ENCODE measurements at places on chromosomes 13 and 19. TPM values are rescaled to one million over a fixed set of nuclear protein-coding genes. Genes with fewer than 3 reads are reported as not detected.

- no peaks in the 10 kb centered on the region for H3K27me3 ChIP-seq
- no peak for DNase-seq
- no peaks in the 10 kb centered on the region for H3K36me3 ChIP-seq
- peaks cover 11% of the 10 kb centered on the region for H3K4me1 ChIP-seq
- H3K27ac ChIP-seq: no peak overlapping the region
- H3K4me3 ChIP-seq: no peak overlapping the region
These were observed 2.3 kb downstream of the SPPL2B start for GRCh38 chr19:2330632-2331284.

ADM5 gene
- 1.9 TPM for total RNA-seq

- no peaks in the 10 kb centered on the region for H3K36me3 ChIP-seq
- H3K27me3 ChIP-seq: no peaks in the 10 kb centered on the region
- no peak overlapping the region for H3K4me3 ChIP-seq
- no peaks in the 10 kb centered on the region for H3K4me1 ChIP-seq
- H3K27ac ChIP-seq: no peak overlapping the region
These were observed 33.9 kb upstream of the CEACAM21 start for GRCh38 chr19:41541990-41542584.

- DNase-seq: no peak
- H3K36me3 ChIP-seq: no peaks in the 10 kb centered on the region
- H3K4me1 ChIP-seq: no peaks in the 10 kb centered on the region
- H3K27ac ChIP-seq: no peak overlapping the region
- no peak overlapping the region for H3K4me3 ChIP-seq
- no peaks in the 10 kb centered on the region for H3K27me3 ChIP-seq
These were observed 147.6 kb upstream of the MIR17HG start for GRCh38 chr13:91199866-91200265.

UBE2L5 gene
- 0.15 TPM for total RNA-seq

- H3K4me1 ChIP-seq: peaks cover 8% of the 10 kb centered on the region
- no peak overlapping the region for H3K27ac ChIP-seq
- H3K4me3 ChIP-seq: no peak overlapping the region
- DNase-seq: no peak
These were observed 2.4 kb upstream of the LYL1 start for GRCh38 chr19:13104848-13105711.

DNA sequence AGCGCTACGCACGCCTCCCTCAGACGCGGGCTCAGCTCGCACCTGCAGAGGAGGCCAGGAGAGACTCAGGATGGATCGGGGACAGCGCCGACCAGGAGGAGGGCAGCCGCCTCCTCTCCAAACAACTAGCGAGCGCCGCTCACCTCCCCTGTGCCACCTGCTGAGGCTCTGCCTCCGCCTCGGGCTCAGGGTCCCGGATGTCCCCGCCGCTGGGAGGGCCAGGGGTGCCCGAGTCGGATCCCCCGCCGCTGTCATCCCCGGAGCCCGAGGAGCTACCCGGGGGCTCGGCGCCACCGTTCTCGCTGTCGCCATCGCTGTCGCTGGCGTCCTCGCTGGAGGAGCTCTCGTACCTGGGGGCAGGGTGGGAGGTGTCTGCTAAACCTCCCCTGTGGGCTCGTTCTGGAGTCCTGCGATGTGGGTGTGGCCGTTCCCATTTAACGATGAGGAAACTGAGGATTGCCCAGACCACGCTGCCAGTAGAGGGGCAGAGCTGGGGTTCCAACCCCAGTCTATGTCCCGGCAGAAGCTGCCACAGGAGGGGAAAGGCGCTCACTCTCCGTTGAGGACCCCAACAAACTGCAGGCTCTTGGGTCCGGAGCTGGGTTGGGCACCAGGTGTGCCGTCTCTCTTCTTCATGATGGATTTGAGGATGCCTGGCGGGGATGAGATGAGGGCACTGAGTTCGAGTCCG lies 9.2 kb downstream of the KANK3 start:
- H3K27me3 ChIP-seq: peaks cover 5% of the 10 kb centered on the region
- DNase-seq: no peak
- H3K27ac ChIP-seq: no peak overlapping the region
- H3K4me1 ChIP-seq: no peaks in the 10 kb centered on the region
- H3K36me3 ChIP-seq: no peaks in the 10 kb centered on the region

- H3K36me3 ChIP-seq: no peaks in the 10 kb centered on the region
- DNase-seq: no peak
- H3K27ac ChIP-seq: no peak overlapping the region
- peaks cover 5% of the 10 kb centered on the region for H3K4me1 ChIP-seq
- H3K4me3 ChIP-seq: no peak overlapping the region
These were observed 339.2 kb downstream of the DNAJC15 start for GRCh38 chr13:43362556-43362955.

GRIK5 gene
- total RNA-seq: 13.7 TPM

DNA sequence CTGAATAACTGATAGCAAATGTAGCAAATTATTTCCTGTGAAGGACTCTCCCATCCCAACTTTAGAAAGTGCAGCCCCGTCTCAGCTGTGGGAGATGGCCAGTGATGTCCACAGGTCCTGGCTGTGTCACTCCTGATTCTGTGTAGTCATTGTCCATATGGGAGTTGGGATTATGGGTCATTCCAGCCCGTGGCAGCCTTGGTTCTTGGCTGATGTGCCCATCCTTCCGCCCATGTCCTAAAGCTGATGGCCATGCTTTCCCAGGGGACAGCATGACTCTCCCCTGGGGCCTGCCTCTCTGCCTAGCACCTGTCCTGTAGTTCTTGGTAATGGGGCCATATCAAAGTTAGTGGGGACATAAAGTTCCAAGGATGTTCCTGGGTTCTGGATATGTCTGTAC lies 43.9 kb upstream of the C1QTNF9 start:
- peaks cover 8% of the 10 kb centered on the region for H3K4me1 ChIP-seq
- no peak overlapping the region for H3K27ac ChIP-seq
- no peaks in the 10 kb centered on the region for H3K27me3 ChIP-seq
- no peaks in the 10 kb centered on the region for H3K36me3 ChIP-seq
- no peak overlapping the region for H3K4me3 ChIP-seq

GRCh38 chr13:112238436-112238995 lies 137.6 kb upstream of the SPACA7 start:
- no peak for DNase-seq
- no peak overlapping the region for H3K27ac ChIP-seq
- no peak overlapping the region for H3K4me3 ChIP-seq
- H3K4me1 ChIP-seq: no peaks in the 10 kb centered on the region

DNA sequence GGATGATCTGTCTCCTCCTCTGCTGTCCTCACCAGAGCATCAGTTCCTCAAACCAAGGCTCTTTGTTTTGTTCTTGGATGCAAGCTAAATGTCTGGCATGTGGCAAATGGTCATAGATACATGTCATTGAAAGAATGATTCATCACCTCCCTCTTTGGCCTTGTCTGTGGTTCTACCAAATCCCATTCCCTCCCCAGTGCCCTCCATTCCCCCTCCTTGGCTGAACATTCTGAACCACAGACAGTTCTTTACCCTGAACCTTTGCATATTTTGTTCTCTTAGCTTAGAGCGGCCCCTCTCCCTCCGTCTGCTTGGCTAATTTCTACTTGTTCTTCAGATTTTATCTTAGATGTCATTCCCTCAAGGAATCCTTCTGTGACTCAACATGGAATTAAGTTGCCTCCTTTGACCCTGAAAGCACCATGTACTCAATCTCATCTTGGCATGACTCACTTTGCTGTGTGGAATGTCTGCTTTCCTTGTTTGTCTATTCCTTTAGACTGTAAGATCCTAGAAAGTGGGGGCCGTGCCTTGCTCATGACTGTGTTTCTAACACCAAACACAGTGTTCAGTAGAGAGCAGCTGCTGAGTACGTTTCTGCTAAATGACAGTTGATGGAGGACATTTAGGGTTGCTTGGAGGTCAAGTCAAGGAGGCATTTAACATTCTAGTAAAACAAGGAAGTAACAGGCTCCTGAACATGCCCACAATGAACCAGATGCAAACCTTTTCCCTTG lies 8.1 kb downstream of the ALOX5AP start:
- H3K4me1 ChIP-seq: peaks cover 12% of the 10 kb centered on the region
- no peak overlapping the region for H3K4me3 ChIP-seq
- DNase-seq: peak; percentile 38
- no peaks in the 10 kb centered on the region for H3K27me3 ChIP-seq

- no peak overlapping the region for H3K4me3 ChIP-seq
- no peak for DNase-seq
- no peaks in the 10 kb centered on the region for H3K27me3 ChIP-seq
- no peak overlapping the region for H3K27ac ChIP-seq
- H3K4me1 ChIP-seq: no peaks in the 10 kb centered on the region
These were observed 553.1 kb downstream of the IRS2 start for GRCh38 chr13:109233293-109233692.

GRCh38 chr13:31878052-31878451 lies 138.7 kb downstream of the RXFP2 start:
- H3K27me3 ChIP-seq: no peaks in the 10 kb centered on the region
- DNase-seq: no peak
- no peaks in the 10 kb centered on the region for H3K36me3 ChIP-seq
- H3K4me1 ChIP-seq: no peaks in the 10 kb centered on the region
- H3K4me3 ChIP-seq: no peak overlapping the region
- no peak overlapping the region for H3K27ac ChIP-seq

GRCh38 chr19:29525901-29526729 lies at the start of gene VSTM2B:
TSS of gene VSTM2B (plus strand) at chr19:29525994. CDS start at chr19:29526584, 590 bp downstream.
- H3K27me3 ChIP-seq: no peaks in the 10 kb centered on the region
- no peak within 1 kb of the TSS for H3K4me3 ChIP-seq
- DNase-seq: no peak
- H3K4me1 ChIP-seq: peaks cover 6% of the 10 kb centered on the region

DIAPH3 gene
- total RNA-seq: 0.37 TPM

GRCh38 chr13:48304143-48304876 lies 759 bp downstream of the RB1 start:
- H3K36me3 ChIP-seq: no peaks in the 10 kb centered on the region
- H3K4me1 ChIP-seq: peaks cover 8% of the 10 kb centered on the region
- H3K27me3 ChIP-seq: no peaks in the 10 kb centered on the region
- peak overlapping the region; percentile 98 for H3K27ac ChIP-seq
- peak; percentile 46 for DNase-seq

SNRPA gene
- 72.4 TPM for total RNA-seq

ZNF486 gene
- total RNA-seq: 7.4 TPM

- no peak for DNase-seq
- H3K4me1 ChIP-seq: no peaks in the 10 kb centered on the region
- no peaks in the 10 kb centered on the region for H3K36me3 ChIP-seq
- no peak overlapping the region for H3K4me3 ChIP-seq
- H3K27me3 ChIP-seq: no peaks in the 10 kb centered on the region
These were observed 64.5 kb downstream of the ABCC4 start for GRCh38 chr13:95236774-95237173.

- H3K4me1 ChIP-seq: no peaks in the 10 kb centered on the region
- no peaks in the 10 kb centered on the region for H3K36me3 ChIP-seq
- no peaks in the 10 kb centered on the region for H3K27me3 ChIP-seq
- no peak for DNase-seq
These were observed 14.3 kb upstream of the SCEL start for GRCh38 chr13:77521194-77521593.

DNA sequence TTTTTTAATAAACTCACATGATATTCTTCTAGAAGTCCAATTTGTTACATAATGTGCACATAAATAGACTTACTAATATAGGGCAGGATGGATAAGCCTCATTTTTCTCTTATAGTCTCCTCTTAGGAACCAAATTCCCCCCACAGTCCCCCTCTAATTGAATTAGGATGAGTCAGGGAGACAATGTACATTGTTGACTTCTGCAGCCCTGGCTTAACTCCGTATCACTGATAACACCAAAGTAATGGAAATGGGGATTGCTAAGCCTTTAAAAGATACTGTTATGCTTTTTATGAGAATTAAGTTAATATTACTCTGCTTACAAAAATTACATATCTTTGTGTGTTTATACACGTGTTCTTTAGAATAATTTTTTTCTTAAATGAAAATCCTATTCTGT lies 5.1 kb upstream of the PCDH9 start:
- H3K4me3 ChIP-seq: no peak overlapping the region
- no peak overlapping the region for H3K27ac ChIP-seq
- H3K27me3 ChIP-seq: no peaks in the 10 kb centered on the region
- no peaks in the 10 kb centered on the region for H3K4me1 ChIP-seq

DNA sequence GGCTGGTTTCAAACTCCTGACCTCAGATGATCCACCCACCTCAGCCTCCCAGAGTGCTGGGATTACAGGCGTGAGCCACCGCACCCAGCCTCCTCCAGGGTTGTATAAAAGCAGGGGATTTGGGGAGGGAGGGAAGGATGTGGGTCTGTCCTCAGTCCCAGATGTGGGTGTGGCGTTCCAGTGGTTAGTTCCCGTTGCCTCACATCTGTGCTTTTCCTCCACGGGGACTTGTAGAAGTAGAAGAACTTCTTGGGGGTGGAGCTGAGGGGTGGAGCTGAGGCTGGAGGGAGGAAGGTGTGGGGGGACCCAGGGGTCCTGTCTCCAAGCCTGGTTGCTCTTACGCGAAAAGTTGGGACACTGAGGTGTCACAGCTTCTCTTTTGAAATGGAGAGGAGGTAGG lies 514 bp upstream of the MCEMP1 start:
- H3K27me3 ChIP-seq: no peaks in the 10 kb centered on the region
- H3K4me3 ChIP-seq: no peak overlapping the region
- no peak overlapping the region for H3K27ac ChIP-seq
- peaks cover under 1% of the 10 kb centered on the region for H3K4me1 ChIP-seq

SLITRK1 gene
- not detected for total RNA-seq

DNA sequence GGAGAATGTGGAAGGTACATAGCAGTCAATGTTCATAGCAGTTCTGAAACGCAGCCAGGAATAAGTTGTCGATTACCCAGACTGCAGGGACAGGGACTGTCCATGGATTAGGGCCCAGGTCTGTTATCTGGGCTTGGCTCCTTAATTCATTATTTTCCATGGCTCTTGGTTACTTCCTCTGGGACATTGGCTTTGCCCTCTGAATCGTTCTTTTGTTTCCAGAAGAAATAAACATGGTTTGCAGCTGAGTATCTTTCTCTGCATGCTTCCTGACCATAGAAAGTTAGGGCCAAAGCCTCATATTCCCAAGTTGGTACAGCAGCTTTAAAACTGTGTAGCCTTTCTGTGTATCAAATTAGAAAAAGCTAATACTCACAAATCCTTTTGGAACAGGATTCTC lies 121.7 kb upstream of the MAB21L1 start:
- no peaks in the 10 kb centered on the region for H3K27me3 ChIP-seq
- no peak overlapping the region for H3K4me3 ChIP-seq
- no peak for DNase-seq
- H3K36me3 ChIP-seq: no peaks in the 10 kb centered on the region
- peaks cover 2% of the 10 kb centered on the region for H3K4me1 ChIP-seq
- no peak overlapping the region for H3K27ac ChIP-seq

DNA sequence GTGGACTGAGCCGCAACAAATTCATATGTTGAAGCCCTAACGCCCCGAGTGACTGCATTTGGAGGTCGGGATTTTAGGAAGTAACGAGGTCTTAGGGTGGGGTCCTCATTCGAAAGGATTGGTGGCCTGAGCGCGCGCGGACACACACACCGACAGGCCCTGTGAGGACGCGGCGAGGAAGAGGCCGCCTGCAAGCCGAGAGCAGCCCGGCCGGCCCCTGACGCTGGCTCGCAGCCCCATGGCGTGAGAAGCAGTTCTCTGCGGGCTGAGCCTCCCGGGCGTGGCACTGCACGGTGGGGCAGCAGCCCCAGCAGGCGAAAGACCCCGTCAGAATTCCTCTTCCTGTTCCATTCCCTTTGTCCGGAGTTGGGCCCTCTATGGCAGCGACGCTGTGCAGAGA lies 131.2 kb downstream of the CRYL1 start:
- H3K4me3 ChIP-seq: no peak overlapping the region
- H3K36me3 ChIP-seq: no peaks in the 10 kb centered on the region
- no peaks in the 10 kb centered on the region for H3K27me3 ChIP-seq
- H3K4me1 ChIP-seq: no peaks in the 10 kb centered on the region
- H3K27ac ChIP-seq: no peak overlapping the region

- no peaks in the 10 kb centered on the region for H3K36me3 ChIP-seq
- no peaks in the 10 kb centered on the region for H3K27me3 ChIP-seq
- no peak overlapping the region for H3K4me3 ChIP-seq
- no peaks in the 10 kb centered on the region for H3K4me1 ChIP-seq
These were observed 14.0 kb downstream of the UNC13A start for GRCh38 chr19:17673937-17674799.
